ENCODE measurements at places on chromosomes 12 and 14.

DNA sequence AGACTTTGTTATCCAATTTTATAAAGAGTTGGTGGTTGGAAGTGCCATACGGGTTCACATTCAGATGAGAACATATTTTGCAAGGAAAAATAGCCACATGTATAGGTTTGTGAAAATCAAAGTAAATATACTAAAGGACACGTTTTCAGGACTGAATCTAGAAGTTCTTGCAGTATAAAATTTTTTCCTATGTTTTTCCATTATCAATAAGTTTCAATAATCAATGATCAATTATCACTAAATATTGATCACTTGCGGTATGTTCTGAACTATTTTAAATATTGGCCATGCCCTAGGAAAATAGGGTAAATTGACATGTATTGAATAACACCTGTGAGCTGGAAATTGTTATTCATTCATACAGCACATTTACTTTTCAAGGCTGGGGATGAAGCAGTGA lies 25.9 kb downstream of the ALG10B start:
- DNase-seq, result no peak

DNA sequence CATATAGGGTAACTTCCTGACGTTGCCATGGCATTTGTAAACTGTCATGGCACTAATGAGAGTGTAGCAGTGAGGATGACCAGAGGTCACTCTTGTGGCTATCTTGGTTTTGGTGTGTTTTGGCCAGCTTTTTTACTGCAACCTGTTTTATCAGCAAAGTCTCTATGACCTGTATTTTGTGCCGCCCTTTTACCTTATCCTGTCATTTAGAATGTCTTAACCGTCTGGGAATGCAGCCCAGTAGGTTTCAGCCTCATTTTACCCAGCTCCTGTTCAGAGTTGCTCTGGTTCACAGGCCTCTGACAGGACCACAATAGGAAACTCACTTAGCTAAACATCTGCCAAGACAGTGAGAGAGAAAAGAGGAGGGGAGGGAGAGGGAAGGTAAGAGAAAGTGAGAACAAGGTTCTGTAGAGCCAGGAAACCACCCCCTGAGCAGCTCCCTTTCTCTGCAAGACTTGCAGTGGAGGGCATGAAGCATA lies 64.8 kb upstream of the PLEKHG3 start:
- DNase-seq, result no peak

GRCh38 chr12:122085591-122085990 lies 7.0 kb downstream of the MLXIP start:
- no peak for DNase-seq

GRCh38 chr14:65344011-65344410 lies 68.5 kb upstream of the FUT8 start:
- no peak for DNase-seq

- no peak for DNase-seq
These were observed 4.2 kb downstream of the TDP1 start for GRCh38 chr14:89959853-89960445.

DNA sequence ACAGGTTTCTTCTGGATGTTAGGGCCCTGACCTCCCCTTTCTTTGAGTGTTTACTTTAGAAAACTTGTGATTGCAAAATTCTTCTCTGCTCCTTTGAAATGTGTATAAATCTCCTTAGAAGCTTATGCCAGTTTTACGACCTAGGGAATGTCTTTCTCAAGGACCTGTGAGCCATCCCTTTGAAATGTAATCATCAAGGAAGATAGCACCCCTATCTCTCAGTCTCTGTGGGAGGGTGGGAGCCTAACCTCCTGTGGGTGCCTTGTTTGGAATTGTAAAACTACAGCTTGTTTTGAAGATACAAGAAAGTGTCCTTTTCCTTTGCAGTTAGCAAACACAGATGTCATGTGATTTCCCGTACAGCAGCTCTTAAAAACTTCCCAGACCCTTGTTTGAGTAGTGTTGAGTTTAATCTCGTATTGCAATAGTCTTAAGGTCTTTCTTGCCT lies 3.3 kb downstream of the OR10AD1 start:
- DNase-seq, result no peak

- no peak for DNase-seq
These were observed 44.4 kb upstream of the IQSEC3 start for GRCh38 chr12:22190-22529.
